ENCODE measurements at places on chromosomes 7 and 10.

DNA sequence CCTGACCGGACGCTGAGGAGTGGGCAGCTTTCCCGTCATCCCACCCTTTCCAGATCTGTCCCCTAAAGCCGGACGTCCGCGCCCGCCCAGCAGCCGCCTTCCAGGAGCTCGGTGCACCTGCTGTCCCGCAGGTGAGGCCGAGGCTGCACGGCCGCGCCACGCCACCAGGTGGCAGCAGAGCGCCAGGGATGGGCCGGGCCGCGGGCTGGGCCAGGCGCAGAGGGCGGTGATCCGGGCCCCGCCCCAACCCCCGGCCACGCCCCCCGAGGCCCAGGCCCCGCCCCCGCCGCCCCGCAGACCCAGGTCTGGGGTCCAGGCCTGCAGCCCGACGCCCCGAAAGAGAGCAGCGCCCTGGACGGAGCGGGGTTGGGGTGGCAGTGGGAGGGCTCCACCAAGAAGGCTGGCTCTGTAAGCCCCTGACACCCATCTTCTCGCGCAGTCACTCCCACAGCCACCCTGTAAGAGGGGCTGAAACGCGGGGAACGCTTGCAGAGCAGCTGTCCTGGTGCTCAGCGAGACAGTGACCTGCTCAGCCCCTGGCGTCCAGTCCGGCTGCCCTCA lies 32.2 kb downstream of the FOXL3 start:
- peak; percentile 86 for DNase-seq

GRCh38 chr7:68998136-68998535 lies 600.1 kb upstream of the AUTS2 start:
- DNase-seq, result no peak

GRCh38 chr10:28624351-28624750 lies 53.0 kb upstream of the BAMBI start:
- DNase-seq, result no peak

DNA sequence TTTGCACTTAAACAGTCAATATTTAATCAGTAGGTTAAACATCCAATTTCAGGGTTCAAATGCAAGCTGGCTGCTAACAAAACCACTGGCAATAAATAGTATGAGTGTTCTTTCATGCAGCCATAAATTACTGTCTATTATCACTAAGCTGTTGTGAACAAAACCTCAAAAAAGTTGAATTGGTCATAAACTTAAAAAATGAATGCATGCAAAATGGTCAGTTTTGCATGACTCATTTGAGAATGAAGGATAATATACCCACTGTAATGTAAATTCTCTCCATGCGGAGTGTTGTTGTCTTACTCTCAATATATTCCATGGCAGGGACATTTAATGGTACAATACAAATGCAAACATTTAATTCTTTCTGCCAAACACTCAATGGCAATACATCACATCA lies 226.4 kb downstream of the MAGI2 start:
- no peak for DNase-seq

- no peak for DNase-seq
Measured at GRCh38 chr10:78335371-78335690, 301.7 kb downstream of the RPS24 start.

GRCh38 chr10:14181567-14181936 lies 149.2 kb downstream of the FRMD4A start:
- DNase-seq, result no peak

DNA sequence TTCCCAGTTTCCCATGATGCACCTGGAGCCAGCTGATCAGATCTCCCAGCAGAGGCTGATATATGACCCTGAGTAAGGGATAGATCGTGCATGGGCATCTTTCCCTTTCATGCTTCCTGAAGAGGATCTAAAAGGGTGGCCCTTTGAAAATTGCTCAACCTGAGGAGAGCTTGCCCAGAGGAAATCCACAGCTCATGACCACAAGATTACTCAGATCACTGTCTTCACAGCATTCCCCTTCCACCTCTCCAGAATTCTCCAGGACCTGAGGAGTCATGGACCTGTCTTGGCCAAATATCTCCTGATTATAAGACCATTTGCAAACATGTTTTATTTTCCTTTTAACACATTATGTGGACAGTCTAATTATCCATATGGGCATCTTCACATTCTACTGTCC lies 328.1 kb downstream of the LHFPL3 start:
- DNase-seq, result no peak

GRCh38 chr10:66928776-66929175 lies 2.9 kb downstream of the LRRTM3 start:
- no peak for DNase-seq

DNA sequence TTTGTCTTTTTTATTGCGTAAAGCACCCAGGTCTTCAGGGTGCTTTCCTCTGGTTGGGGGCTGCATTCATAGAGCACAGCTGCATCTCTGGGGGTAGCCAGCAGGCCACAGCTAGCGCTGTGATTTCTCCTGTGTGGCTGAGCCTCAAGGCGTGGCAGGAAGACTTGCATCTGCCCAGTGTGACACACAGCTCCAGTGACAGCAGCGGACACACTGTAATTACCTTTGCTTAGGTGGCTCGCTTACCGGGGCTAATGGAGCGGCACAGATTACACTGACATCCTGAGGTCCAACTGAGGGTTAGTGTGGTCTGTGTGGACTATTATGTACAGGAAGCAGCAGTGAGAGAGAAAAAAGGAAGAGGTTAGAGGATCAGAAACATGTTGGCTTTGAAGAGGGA lies 27.1 kb downstream of the ABCB4 start:
- no peak for DNase-seq

DNA sequence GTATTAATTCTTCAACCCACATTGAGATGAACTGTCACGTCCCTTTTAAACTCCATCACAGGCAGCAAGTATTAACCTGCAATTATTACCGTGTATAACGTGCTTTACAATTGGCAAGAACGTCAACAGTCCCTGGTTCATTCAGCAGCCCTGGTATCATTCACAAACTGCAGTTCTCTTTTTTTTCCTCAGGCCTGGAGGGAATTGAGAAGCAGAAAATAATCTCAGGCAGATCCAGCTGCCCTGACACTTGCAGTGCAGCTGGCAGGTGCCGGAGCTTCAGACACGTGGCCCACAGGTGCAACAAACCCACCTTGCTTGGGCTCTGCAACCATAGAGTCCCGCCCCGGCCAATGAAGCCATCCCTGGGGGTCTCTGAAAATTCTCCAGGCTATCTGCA lies 137.3 kb downstream of the PLXNA4 start:
- DNase-seq, result no peak

DNA sequence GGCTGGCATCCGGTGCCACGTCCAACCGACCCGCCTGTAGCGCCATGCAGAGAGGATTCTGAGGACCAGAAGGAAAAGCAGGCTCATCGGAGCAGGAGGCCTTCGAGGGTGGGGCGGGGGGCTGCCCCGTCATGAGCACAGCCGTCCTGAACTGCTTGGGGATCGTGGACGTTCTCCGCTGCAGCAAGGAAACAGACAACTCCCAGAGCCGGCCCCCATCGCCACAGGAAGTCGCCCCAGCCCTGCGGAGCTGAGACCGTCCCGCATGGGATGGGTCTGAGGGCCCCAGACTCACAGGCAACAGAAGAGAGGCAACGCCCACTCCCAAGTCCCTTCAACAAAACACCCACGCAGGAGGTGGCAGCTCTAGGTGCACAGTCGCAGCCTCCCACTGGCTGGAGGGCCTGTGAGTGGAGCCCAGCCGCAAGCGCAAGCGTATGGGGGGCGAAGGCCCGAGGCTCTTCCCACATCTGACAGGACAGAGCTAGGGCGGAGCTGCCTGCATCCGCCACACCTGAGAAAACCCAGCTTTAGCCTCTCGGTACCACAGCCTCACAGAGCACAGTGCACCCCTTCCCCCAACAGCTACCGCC lies 64.7 kb upstream of the TNRC18 start:
- no peak for DNase-seq

GRCh38 chr7:1176891-1177373 lies 16.9 kb upstream of the ZFAND2A start:
- peak; percentile 50 for DNase-seq

All from heart left ventricle (tissue), 16 donors.